ENCODE measurements at places on chromosomes 4 and X.

DNA sequence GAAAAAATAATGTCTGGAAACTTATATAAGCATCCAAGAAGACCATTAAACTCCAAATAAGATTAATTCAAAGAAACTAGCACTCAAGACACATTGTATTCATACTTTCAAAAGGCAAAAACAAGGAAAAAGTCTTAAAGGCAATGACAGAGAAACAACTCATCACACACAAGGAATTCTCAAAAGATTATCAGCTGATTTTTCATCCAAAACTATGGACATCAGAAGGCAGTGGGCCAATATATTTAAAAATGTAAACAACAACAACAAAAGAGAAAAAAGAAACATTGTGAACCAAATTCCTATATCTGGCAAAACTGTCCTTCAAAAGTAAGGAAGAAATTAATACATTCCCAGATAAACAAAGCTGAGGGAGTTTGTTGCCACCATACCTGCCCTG, 711.4 kb upstream of the GALNTL6 start:
- DNase-seq = no peak
- peaks cover 2% of the 10 kb centered on the region for H3K36me3 ChIP-seq
- no peaks in the 10 kb centered on the region for H3K4me1 ChIP-seq
- no peaks in the 10 kb centered on the region for H3K27me3 ChIP-seq
- H3K27ac ChIP-seq = no peak overlapping the region

- H3K36me3 ChIP-seq = no peaks in the 10 kb centered on the region
- no peak overlapping the region for H3K4me3 ChIP-seq
- H3K4me1 ChIP-seq = peaks cover 5% of the 10 kb centered on the region
- H3K27me3 ChIP-seq = no peaks in the 10 kb centered on the region
- H3K27ac ChIP-seq = no peak overlapping the region
Measured at GRCh38 chr4:124423160-124423559, 289.4 kb downstream of the ANKRD50 start.

DNA sequence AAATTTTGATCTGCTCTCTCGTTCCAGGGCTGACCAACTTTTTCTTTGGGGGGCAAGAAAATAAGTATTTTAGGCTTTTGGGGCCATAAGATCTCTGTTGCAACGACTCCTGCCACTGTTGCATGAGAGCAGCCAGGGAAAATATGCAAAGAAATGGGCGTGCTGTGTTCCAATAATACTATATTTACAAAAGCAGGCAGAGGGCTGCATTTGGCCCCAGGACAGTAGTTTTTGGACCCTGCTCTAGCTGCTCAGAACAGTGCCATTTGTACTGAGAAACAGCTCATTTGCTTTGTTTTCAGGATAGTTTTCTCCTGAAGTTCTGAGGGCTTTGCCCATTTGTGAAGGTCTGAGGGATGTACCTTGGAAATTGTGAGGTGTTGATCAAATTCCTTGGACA, 135.1 kb upstream of the MBNL3 start:
- H3K27me3 ChIP-seq = no peaks in the 10 kb centered on the region
- no peaks in the 10 kb centered on the region for H3K4me1 ChIP-seq
- H3K4me3 ChIP-seq = no peak overlapping the region
- H3K27ac ChIP-seq = no peak overlapping the region

GRCh38 chr4:144562019-144562705, 83.8 kb upstream of the HHIP start:
- H3K4me1 ChIP-seq = no peaks in the 10 kb centered on the region
- H3K27me3 ChIP-seq = no peaks in the 10 kb centered on the region
- no peak overlapping the region for H3K27ac ChIP-seq
- no peaks in the 10 kb centered on the region for H3K36me3 ChIP-seq

DNA sequence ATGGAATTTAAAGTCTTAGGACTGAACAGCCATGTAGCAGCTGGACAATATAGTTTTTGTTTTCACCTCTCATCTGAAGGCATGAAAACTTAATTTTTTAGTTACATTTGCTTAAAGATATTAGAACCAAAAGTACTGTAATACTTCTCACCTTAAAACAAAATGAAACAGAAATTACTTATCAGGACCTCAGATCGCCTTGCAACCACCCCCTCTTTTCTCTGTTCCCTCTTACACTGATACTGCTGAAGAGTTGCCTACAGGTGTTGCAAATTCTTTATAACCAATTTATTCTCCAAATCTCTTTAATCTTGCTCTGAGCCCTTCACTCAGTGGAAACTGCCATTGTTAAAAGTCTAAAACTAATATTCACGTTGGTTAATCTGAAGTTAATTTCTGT, 145.0 kb downstream of the SPCS3 start:
- H3K4me1 ChIP-seq = no peaks in the 10 kb centered on the region
- H3K36me3 ChIP-seq = no peaks in the 10 kb centered on the region
- no peak for DNase-seq
- H3K27ac ChIP-seq = no peak overlapping the region
- no peak overlapping the region for H3K4me3 ChIP-seq

DNA sequence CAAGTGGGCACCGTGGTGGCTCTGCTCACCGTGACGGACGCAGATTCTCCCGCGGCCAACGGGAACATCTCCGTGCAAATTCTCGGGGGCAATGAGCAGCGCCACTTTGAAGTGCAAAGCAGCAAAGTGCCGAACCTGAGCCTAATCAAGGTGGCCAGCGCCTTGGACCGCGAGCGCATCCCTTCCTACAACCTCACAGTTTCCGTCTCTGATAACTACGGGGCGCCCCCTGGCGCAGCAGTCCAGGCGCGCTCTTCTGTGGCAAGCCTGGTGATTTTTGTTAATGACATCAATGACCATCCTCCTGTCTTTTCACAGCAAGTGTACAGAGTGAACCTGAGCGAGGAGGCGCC, 2.7 kb downstream of the FAT4 start:
- DNase-seq = peak; percentile 72
- H3K4me1 ChIP-seq = peaks cover 2% of the 10 kb centered on the region
- H3K27me3 ChIP-seq = peaks cover 7% of the 10 kb centered on the region
- no peak overlapping the region for H3K27ac ChIP-seq
- H3K36me3 ChIP-seq = peaks cover 20% of the 10 kb centered on the region

DNA sequence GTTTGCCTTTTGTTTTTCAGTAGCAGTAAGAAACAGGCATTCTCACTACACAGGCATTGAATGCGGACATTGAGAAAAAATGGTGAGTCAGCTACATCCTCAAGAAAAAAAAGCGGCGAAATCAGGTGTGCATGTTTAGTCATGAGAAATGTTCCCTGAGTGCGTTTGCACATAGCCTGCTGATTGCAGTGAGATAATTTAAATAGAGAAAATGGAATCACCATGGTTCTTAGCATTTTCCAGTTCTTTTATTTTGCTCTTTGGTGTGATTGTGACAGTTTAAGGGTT, 54.1 kb upstream of the CLDN34 start:
- no peak overlapping the region for H3K4me3 ChIP-seq
- H3K27ac ChIP-seq = no peak overlapping the region
- H3K36me3 ChIP-seq = peaks cover 13% of the 10 kb centered on the region
- H3K4me1 ChIP-seq = peaks cover 13% of the 10 kb centered on the region
- no peak for DNase-seq
